ENCODE measurements at places on chromosomes 6 and 20. TPM values are rescaled to one million over a fixed set of nuclear protein-coding genes. Genes with fewer than 3 reads are reported as not detected.

MUC21 gene
- not detected for total RNA-seq

CDK19 gene
- 5.9 TPM for total RNA-seq

PNLDC1 gene
- not detected for total RNA-seq

PIM1 gene
- 1.4 TPM for total RNA-seq

BMP6 gene
- 190 TPM for total RNA-seq

BPIFB1 gene
- total RNA-seq = not detected

DPPA5 gene
- not detected for total RNA-seq

PNPLA1 gene
- total RNA-seq = not detected

PRPH2 gene
- 0.19 TPM for total RNA-seq

PRR18 gene
- not detected for total RNA-seq

NT5E gene
- total RNA-seq = 159 TPM

PPP1R16B gene
- 135 TPM for total RNA-seq

GINM1 gene
- 52.3 TPM for total RNA-seq

OR2H1 gene
- not detected for total RNA-seq

TRIM31 gene
- total RNA-seq = not detected

HLA-DPB1 gene
- 9.2 TPM for total RNA-seq

ANKRD66 gene
- total RNA-seq = not detected
